ENCODE measurements at places on chromosomes 2 and 18.
A peak's percentile ranks its signal among the peaks of the same experiment; 100 is the strongest.

DNA sequence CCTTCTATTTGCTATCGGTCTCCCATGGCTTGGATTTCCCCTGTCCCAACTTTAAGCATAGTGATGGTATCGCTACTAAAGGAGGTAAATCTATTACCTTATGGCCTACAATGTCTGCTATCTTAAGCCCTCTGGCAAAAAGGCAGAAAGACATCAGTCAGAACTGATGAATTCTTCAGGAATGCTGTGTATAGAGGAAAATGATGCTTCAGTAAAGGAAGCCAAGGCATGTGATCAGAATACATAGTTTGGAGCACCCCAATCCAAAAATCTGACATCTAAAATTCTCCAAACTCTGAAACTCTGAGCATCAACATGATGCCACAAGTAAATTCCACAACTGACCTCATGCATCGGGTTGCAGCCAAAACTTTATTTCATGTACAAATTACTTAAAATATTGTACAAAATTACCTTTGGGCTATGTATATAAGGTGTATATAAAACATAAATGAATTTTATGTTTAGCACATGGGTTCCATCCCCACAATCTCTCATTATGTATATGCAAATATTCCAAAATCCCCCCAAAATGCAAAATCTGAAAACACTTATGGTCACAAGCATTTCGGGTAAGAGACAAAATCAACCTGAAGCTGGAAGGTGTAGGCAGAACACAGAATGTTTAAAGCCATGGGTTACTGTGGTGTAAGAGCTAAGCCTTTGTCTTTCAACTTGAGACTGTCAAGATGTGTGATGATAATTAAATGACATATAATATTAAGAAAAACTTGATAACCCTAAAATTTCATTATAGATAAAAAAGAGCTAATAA, 66.2 kb downstream of the CUL3 start:
- DNase-seq, result no peak

- no peak for DNase-seq
These were observed 193.5 kb upstream of the CCDC68 start for GRCh38 chr18:55152801-55153200.

DNA sequence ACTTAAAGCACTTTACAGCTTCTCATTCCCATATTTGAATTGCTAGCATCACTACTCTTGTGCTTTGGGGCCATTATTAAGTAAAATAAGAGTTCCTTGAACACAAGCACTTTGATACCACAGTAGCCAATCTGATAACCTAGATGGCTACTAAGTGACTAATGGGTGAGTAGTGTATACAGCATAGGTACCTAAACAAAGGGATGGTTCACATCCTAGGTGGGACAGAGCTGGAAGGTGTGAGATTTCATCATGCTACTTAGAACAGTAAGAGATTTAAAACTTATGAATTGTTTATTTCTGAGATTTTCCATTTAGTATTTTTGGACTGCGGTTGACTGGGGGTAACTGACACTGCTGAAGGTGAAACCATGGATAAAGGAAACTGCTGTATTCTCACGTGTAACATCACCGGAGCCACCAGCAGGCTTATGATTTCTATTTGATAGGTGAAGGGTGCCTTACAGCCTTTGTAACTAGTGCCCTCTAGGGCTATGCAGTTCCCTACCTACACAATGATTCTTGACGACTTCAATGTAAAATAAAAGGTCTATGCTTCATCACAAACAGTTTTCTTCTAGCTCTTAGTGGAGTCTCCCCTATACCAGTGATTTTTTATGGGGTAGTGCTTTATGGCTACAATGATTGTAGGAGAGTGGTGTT, 22.1 kb upstream of the CRIM1 start:
- DNase-seq, result no peak

DNA sequence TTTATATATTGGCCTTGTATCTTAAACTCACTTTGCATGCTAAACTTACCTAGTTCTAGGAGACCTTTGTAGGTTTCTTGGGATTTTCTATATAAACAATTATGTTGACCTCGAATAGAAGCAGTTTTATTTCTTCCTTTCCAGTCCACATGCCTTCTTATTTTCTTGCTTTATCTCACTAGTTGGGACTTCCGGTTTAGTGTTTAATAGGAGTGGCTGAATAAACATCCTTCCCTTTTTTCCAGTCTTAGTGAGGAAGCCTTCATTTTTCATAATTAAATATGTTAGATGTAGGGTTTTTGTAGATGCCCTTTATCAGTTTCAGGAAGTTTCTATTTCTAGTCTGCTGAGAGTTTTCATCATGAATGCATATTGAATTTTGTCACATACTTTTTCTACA, 347.3 kb upstream of the HNRNPA3 start:
- no peak for DNase-seq

- DNase-seq, result peak; percentile 46
These were observed 19.2 kb upstream of the TMEM177 start for GRCh38 chr2:119659601-119660342.

DNA sequence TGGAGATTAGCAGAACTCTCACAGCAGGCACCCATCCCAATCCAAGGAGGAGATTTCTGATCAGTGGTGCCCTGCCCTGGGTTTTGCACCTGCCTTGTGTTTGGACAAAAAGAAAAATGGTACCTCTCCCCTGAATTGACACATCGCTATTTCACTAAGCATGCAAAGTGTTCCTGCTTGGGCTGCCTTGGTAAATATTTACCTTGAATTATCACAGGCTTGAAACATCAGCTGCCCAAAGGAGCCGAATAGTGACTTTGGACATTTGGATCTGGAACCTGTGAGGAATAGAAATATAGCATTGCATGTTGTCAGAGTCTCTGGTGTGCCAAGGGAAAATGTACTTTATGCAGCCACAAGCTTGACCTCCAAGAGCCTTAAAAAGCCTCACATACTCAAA, 926.4 kb upstream of the FANCL start:
- DNase-seq, result no peak

- no peak for DNase-seq
These were observed 39.1 kb upstream of the MC4R start for GRCh38 chr18:60411715-60412114.

DNA sequence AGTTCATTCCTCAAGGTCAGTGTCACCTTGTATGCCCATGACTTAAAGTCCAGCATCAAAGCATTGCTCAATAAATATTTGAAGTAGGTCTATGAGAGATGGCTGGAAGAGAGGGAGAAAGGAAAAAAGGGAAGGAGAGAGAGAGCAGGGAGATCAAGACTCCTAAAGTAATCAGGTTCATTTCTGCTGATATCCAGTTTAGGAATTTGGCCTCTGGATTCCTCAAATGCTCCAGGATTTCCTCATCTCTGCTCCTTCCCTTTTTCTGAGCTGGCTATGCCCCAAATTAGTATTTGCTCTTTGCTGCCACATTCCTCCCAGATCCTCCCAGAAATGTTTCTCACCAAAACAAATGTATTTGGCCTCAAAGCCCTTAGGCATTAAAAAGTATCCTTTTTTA, 739.4 kb upstream of the CHAC2 start:
- DNase-seq, result no peak

DNA sequence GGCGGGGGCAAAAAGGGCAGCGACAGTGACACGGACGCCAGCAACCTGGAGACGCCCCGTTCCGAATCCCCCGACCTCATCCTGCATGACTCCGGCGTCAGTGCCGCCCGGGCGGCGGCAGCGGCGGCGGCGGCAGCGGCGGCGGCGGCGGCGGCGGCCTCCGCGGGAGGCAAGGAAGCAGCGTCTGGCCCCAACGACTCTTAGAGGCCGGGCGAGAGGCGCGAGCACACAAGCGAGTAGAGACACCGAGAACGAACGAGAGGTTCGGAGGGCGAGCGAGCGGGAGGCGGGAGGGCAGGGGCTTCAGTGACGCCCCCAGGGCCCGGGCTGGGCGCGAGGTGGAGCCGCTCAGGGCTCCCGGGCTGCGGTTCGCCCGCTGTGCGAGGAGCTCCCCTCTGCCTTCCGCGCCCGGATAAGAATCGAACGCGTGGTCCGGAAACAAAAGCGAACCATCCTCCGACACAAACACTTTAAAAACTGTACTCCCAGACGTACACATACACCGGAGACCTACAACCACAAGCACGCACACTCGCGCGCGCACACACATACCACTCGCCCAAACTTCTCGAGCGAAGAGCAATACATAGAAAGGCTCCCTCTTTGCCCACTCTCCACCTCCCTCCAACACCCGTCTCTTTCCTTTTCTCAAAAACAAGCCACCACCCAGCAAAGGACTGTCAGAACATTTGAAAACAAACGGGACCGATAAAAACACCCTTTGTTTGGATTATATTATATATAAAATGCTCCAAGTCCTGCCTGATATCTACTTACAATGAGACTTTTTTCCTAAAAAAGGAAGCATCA, 2.8 kb downstream of the SP9 start:
- no peak for DNase-seq

DNA sequence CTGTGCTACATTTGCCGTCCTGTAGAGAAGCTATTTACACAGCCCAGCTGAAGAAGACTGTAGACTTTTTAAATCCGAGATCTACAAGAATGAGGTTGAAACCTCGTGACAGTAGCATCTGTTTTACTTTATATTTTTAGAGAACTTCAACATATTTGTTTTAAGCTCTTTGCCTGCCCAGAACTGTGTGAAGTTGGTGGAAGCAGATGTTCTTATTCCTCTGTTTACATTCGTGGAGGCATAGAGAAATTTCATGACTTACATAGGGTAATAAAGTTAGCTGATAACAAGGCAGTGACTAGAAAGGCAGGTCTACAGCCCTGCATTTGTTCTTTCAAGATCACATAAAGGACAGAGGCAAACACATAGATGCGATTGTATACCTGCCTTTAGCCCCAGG, 47.0 kb upstream of the MAP3K20 start:
- no peak for DNase-seq

DNA sequence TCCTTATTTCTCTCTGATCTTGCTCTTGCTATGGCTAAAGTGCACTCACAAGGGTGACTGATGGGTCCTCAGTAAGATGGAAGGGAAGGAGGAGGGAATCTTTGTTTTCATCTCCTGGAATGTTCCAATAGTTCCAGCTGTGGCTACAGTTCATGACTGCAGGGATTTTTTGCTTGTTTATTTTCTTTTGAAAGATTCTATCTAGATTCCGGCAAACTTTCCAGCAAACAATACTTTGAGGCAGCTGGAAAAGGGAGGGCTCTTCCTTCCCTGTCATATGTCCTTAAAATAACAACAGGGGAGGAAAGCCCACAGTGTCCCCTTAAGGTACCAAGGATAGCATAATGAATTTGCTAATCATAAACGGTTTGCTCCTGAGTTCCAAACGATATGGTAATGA, 111.3 kb upstream of the SLC14A2 start:
- no peak for DNase-seq

GRCh38 chr18:50453014-50453680, 78.3 kb downstream of the SKA1 start:
- no peak for DNase-seq

GRCh38 chr2:102331311-102331980, 20.1 kb downstream of the IL1RL1 start:
- no peak for DNase-seq

DNA sequence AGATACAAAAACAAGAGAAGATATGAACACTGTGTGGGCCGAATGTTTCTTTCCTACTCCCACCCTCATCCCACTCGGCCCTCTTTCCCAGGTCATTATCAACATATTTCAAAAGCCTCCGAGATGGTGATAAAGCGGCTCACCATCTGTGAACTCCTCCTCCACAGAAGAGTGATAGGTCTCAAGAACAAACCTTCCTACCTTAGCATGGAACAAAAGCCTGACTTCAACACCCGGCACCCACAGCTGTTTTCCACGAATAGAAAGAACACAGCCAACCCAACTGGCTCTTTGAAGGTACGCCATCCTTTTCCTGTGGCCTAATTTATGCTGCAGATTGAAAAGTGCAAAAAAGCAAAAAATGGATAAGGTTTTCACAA, 28.8 kb downstream of the BCL2 start:
- DNase-seq, result no peak

DNA sequence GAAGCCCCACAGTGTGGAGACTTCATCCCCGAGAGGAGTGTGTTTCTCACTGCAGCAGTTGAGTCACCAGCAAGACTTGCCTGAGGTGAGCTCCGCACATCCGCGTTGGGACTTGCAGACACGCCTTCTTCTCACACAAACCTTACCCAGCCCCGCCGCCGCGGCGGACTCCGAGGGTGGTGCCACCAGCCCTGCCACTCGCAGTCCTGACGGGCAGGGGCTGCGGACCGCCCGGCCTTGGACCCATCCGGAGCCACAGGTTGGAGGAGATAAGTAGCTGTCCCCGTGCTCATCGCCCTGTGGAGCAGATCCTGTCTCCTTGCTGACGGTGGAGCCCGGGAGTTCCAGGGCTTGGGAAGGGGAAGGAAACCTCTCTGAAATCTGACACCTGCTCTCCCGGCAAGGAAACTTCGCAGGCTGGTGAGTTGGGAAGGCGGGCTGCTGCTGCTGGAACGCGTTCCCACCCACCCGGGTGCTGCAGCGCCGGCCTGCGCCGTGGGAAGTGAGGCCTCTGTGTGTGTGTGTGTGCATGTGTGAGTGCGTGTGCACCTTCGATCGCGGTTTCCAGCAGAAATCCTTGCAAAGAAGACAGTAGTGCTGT, at the start of gene RAB27B:
Gene RAB27B (plus strand): TSS at position 197 of the 601 bp plus-strand sequence. CDS start 49,109 bp downstream, outside the sequence.
- DNase-seq, result peak; percentile 50

DNA sequence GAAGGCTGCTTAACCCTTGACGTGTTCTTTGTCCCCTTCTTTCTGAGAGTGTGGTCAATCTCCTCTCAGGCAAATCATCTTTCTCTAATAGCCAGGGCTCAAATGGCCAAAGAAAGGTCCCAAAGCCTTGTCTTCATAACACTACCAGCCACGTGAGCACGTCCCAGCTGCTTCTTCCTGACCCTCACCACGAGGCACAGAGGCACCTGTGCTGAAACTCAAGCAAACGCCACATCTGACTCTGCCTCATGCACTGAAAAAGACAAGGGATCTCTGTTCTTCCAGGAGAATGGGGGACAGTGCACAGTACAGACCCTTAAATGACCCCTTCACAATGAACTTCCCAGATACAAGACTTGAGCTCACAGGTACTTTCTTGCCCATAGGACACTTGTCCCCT, 31.8 kb downstream of the BCL11A start:
- no peak for DNase-seq

GRCh38 chr2:17894005-17894404, 15.5 kb downstream of the KCNS3 start:
- no peak for DNase-seq

GRCh38 chr2:51028829-51029228, 3.1 kb downstream of the NRXN1 start:
- DNase-seq, result no peak

DNA sequence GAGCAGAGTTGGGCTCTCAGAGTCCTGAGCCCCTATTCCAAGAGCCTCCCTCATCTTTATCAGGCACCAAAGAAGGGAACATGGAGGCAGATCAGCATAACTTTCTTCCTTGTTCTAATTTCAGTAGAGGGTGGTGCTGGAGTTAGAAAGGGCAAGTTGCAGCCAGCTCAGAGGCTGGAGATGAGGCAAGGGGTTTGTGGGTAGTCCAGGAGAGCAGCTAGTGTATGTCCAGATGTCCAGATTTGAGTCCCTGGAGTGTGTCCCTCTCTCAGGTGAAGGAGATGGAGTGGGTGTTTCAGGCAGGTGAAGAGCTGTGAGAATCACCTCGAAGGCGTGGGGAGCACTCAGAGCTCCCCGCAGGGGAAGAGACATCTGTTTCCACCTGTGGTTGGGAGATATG, 478 bp upstream of the PRKAG3 start:
- DNase-seq, result no peak

All from cerebellar cortex (tissue), 1 donor.